ENCODE measurements at places on chromosomes 4 and X.

DNA sequence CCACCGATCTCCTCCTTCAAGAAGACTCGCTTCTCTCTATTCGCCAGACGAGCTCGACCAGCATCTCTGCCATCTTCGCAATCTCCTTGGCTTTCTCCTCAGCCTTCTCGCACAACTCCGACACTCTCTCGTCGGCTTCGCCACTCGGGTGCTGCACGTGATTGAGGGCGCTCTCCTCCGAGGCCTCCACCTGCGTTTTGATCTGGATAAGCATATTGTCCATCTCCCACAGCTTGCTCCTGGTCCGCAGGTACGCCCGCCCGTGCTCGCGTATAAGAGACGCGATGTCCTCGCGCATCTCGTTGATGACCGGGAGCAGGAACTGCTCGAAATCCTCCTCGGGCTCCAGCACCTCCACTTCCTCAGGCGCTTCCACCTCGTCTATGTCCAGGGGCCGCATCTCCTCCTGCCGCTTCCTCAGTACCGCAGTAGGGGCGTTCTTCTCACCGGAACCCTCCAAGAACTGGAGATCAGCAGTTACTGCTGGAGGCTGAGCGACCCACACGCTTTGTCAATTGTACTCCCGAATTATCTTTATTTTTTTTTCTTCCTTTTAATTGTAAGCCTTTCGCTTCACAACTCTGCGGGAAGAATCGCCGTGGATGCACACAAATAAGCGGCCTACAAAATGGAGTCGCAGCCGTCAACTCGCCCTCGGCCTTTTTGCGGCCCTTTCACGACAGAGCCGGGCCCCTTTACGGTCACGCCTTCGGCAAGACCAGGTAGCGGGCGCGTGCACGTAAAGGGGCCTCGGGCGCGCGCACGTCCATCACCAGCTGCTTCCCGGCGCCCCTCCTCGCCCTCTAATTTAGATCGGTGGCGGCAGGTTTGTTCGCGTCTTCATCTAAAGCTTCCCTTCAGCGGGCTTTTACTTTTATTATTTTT lies at the start of gene MRFAP1L1:
MRFAP1L1 (minus strand) TSS at position 636 of the 885 bp plus-strand sequence; CDS start at position 400, 236 bp downstream.
- peak; percentile 97 for DNase-seq

GRCh38 chr4:152024881-152025280 lies 264.1 kb upstream of the GATB start:
- DNase-seq = no peak

GRCh38 chr4:154414796-154415195 lies 76.8 kb downstream of the DCHS2 start:
- no peak for DNase-seq

DNA sequence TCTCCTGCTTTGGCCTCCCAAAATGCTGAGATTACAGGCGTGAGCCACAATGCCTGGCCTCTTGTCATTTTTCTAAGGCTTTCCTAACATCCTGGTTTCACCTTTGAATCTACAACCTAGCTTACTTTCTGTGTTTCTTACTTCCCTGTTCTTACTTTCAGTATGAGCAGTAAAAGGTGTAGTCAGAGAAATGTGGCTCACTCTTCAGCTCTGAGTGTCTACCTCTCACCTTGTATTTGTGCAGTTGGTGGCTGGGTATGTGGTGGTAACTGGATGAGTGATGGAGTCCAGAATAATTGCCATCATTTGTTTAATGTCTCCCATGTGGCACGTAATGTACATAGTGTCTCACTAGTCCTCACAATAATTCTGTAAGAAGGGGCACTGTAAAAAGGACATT lies 19.1 kb upstream of the CXCL11 start:
- DNase-seq = no peak

DNA sequence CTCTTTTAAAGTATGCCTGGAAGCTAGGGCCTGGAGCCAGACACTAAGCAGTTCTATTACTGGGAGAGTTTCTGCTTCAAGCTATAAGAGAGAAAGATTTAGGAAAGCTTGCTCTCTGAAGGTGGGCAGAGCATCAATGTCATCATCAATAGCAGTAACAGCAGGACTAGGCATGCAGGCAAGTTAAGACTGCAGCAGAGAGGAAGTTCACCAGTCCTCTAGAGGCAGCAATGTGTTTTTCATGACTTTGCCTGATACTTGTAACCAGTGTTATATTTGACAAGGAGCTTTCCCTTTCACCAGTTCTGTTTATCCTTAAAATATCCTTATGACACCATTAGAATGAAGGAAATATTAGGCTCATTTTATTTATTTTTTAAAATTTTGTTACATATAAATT lies 237.9 kb downstream of the KCTD8 start:
- no peak for DNase-seq

DNA sequence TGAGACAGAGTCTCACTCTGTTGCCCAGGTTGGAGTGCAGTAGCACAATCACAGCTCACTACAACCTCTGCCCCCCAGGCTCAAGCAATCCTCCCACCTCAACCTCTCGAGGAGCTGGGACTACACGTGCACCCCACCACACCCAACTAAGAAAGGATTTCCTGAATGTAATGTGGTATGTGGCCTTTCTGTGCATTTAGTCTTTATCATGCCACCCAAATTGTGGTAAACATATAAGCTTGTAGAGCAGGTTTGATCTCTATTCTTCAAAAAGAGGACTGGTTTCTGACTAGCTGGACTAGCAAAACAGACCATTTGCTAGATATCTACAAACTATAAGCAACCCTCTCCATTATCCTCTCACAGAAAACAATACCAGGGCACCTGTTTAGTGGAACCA lies 33.6 kb downstream of the ELOVL6 start:
- no peak for DNase-seq

DNA sequence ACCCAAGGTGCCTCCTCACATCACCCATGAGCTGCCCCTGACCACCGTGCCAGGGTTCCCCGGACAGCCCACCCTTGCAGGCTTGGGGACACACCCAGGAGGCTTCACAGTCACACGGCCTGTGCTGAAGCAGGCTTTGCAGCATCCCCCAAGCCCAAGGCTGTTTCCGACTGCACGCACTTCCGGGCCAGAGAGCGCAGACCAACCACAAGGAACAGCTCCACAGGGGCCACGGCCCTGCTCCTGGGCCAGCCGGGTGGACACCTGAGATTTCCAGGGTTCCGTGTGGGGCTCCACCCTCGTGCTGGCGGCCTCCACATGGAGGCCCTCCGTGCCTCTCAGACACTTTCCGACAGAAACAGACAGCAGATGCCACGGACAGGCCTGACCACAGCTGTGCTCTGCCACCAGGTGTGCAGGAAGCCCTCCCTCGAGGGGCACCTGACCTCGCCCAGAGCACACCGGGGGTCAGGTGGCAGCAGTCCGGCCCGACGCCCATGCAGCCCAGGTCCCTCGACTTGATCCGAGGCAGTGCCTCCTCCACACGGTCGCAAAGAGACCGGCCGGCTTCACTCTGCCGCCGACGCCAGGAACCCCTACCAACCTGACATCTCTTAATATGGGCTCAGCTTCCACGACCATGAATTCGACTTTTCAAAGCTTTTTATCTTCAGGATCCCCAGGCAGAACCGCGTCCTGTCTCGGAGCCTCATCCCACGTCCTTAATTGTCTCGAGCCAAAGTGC lies 8.0 kb downstream of the CTBP1 start:
- no peak for DNase-seq

DNA sequence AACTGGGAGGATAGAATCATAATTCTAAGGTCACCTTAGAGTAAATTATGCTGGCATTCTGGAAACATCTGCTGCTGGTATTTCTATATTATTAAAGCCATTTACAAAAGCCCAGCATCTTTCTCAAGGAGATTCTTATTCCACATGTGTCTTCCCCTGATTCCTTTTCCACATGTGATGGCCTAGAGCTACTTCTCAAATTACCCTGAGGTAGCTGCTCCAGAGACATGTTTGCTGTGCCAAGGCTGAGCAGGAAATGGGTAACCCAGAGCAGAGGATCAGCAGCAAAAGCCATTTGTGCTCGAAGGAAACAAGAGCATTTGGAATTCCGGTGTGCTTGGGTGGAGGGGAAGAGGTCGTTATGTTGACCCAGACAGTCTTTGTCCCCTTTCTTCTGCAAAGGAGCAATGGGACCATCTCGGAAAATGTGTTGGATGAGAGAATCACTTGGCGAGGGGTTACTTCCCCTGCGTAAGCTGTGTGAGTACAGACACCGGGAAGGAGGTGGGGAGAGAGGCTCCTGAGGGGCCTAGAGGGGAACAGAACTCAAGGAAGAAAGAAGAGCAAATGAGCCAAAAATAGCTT lies 24.6 kb downstream of the TSC22D3 start:
- DNase-seq = no peak

GRCh38 chr4:90317785-90318184 lies 190.6 kb downstream of the CCSER1 start:
- peak; percentile 94 for DNase-seq

- DNase-seq = peak; percentile 37
Measured at GRCh38 chr4:47704693-47705325, 133.1 kb downstream of the CORIN start.

GRCh38 chr4:1374706-1375045 lies 27.7 kb downstream of the UVSSA start:
- DNase-seq = no peak

GRCh38 chr4:122456231-122457116 lies at the start of gene IL2:
Gene IL2, minus strand, starts transcription at chr4:122456725. Its CDS starts 285 bp downstream, at chr4:122456440.
- no peak for DNase-seq

Data from IMR-90 (cell line).